K562 (cell line): ENCODE measurements at places on chromosomes 4 and X. TPM values are rescaled to one million over a fixed set of nuclear protein-coding genes. Genes with fewer than 3 reads are reported as not detected.

DNA sequence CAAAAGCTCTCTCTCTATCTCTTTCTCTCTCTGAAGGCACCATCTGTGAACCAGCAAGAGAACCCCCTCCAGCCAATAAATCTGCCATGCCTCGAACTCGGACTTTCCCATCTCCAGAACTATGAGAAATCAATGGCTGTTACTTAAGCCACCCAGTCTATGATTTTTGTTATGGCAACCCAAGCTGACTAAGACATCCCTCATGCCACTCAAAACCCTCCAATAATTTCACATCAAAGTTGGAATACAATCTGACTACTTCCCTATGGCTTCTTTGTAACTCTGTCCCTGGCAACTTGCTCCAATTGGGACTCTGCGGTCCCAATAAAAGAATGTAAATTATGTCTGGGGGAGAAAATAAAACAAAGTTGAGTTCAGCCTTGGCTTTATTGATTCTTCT lies 265.7 kb downstream of the SHOX start:
- H3K27me3 ChIP-seq, result no peaks in the 10 kb centered on the region
- DNase-seq, result no peak
- no peaks in the 10 kb centered on the region for H3K4me1 ChIP-seq
- no peaks in the 10 kb centered on the region for H3K36me3 ChIP-seq

Gene KLHL8
- 16.8 and 18.2 TPM in 2 replicates for total RNA-seq

Gene PCDH18
- 0.09 and 0.11 TPM in 2 replicates for total RNA-seq

Gene GPR78
- total RNA-seq, result 0.09 and 0.16 TPM in 2 replicates

Gene PRKG2
- 0.16 and 0.27 TPM in 2 replicates for total RNA-seq
